ENCODE measurements at places on chromosomes 4 and X.

- no peak for DNase-seq
These were observed 205.5 kb downstream of the UNC5C start for GRCh38 chr4:95343235-95343634.

GRCh38 chr4:8917868-8918783 lies 46.5 kb upstream of the HMX1 start:
- no peak for DNase-seq

DNA sequence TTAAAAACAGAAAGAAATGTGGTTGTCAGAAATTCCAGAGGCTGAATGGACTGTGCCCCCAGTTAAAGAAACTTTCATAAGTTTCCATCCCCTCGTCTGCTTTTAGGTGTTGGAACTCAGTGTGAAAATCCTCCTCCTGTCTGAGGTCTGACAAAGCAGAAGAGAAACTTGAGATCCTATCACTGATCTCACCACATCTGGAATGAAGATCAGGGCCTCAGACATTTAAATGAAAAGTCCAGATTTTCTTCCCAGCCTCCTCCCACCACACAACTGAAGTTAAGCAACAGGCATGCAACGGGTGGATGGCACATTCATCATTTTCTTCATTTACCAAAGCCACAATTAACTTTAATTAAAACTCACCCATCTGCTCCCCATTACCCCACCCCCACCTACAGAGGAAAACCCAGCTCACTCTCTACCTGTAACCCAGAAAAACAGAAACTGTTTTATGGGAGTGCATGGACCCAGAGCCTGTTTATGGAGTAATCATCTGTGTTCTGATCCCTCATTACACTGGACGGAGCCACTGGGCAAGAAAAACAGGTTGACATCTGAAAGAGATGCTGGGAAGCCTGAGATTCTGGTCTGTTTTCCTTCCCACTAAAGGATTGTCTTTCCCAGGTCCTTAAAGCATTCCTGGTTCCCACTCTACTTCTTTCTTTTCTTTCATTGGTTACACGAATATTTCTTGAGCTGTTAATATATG lies 58.1 kb upstream of the HOPX start:
- no peak for DNase-seq

GRCh38 chrX:70042399-70043371 lies 7.1 kb downstream of the AWAT2 start:
- no peak for DNase-seq

Data from HS-27A (cell line).